Activated CD8-positive, alpha-beta memory T cell treated with anti-CD3 and anti-CD28 coated beads, Interleukin-2, amount 10 ng/mL, durations not matched to agents 7 days and 5 days (primary cell): ENCODE measurements at places on chromosomes 11 and 22. TPM values are rescaled to one million over a fixed set of nuclear protein-coding genes. Genes with fewer than 3 reads are reported as not detected.
A peak's percentile ranks its signal among the peaks of the same experiment; 100 is the strongest.

Gene SYT7
- total RNA-seq, result not detected

Gene SIK2
- 7.9 TPM for total RNA-seq

Gene ADAMTS15
- not detected for total RNA-seq

- peaks cover 5% of the 10 kb centered on the region for H3K27me3 ChIP-seq
- no peak for DNase-seq
- no peaks in the 10 kb centered on the region for H3K4me1 ChIP-seq
- no peak overlapping the region for H3K27ac ChIP-seq
- H3K4me3 ChIP-seq, result no peak overlapping the region
- no peaks in the 10 kb centered on the region for H3K36me3 ChIP-seq
Measured at GRCh38 chr22:35568751-35569739, 28.4 kb downstream of the RASD2 start.

DNA sequence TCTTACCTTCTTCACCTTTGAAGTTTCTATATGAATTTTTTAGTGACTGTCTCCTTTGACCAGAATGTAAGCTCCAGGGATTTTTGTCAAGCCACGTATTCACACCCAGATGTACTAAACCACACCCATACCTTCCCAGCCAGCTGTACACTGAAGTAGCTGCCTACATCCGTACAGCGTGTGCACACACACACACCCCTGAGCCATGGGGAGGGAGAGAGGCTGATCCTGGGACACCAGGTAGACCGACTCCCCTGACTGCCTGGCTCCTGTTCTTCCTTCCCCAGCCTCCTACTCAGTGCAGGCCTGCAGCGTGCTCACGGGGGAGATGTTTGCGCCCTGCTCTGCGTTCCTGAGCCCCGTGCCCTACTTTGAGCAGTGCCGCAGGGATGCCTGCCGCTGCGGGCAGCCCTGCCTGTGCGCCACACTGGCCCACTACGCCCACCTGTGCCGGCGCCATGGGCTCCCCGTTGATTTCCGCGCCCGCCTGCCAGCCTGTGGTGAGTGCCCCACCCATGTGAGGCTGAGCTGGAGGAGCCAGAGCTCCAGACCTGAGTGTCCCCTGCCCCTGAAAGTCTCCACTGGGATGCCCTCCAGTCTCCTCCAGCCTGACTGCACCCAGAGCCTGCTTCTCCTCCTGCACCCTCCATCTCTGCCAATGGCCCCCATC lies 25.9 kb downstream of the OTOG start:
- H3K27me3 ChIP-seq, result peaks cover 4% of the 10 kb centered on the region
- no peak for DNase-seq
- no peak overlapping the region for H3K27ac ChIP-seq
- peaks cover 6% of the 10 kb centered on the region for H3K4me1 ChIP-seq
- H3K4me3 ChIP-seq, result no peak overlapping the region
- H3K36me3 ChIP-seq, result no peaks in the 10 kb centered on the region

DNA sequence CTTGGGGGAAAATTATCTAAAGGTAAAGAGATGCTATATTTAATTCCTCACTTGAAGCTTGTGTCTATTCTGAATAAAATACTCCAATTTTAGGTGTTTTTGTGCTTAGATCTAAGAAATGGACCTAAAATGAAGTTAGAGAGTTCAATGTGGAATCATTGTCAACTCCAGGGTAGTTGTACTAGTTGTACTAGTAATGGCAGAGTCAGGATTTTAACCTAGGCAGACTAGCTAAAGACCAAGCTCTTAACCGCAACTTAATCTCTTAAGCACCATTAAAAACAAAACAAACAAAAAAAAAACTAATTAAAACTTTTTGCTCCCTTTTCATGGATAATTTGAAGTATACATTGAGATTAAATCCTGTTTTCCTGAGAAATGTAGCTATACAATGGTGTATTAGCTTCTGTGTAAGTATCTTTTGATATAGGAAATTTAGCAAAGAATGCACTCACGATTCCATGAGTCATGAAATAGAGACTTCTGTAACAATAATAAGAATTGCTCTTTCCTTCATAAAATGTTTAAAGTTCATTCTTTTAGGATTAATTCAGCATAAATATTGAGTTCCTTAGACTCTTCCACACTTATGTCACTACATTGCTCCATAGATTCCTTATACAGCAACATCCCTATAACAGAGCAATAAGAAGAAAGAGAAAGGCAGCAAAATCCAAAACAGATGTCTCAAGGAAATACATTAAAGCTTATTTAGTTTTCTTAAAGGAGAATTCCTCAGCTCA lies 26.5 kb upstream of the SOX6 start:
- H3K4me1 ChIP-seq, result no peaks in the 10 kb centered on the region
- H3K4me3 ChIP-seq, result no peak overlapping the region
- H3K27me3 ChIP-seq, result no peaks in the 10 kb centered on the region
- H3K36me3 ChIP-seq, result no peaks in the 10 kb centered on the region
- no peak for DNase-seq

DNA sequence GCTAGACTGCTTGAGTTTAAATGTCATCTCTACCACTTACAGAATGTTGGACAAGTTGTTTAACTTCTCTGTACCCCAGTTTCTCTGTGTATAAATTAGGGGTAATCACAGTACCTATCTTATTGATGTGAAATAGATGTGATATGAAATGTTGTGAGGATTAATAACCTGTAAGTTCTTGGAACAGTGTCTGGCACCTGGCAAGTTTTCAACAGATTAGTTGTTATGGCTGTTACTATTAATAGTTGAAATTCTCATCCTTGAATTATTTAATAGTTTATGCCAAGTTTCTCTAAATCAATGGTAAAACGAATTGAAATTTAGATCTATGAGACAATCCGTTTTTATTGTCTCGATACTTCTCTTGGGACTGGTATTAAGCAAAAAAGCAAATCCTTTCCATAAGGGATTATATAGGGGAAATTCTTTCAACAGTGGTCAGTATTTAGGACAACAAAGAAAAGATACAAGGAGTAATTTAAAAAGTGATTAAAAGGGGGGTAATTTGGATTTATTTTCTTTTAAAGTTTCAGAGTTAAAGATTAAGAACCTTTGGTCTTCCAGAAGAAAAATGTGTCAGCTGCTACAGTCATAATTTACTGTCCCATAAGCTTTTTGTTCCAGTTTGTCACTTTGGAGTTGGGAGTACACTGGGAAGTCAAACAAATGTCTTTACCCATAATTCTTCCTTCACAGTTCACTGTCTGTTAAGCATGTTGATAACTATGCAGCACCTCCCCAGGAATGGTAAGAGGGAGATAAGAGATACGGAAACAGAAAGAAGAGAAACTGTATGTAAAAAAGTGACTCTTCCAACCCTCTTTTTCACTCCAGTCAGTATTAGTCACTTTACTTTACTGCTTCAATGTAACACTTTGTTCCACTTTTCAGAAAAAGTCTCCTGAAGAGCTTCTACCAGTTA lies 13.2 kb downstream of the PDE3B start:
- H3K36me3 ChIP-seq, result peaks cover 84% of the 10 kb centered on the region
- H3K4me3 ChIP-seq, result no peak overlapping the region
- H3K27ac ChIP-seq, result no peak overlapping the region

GRCh38 chr11:19907008-19907579 lies 194.5 kb downstream of the NAV2 start:
- peaks cover 7% of the 10 kb centered on the region for H3K27me3 ChIP-seq
- no peaks in the 10 kb centered on the region for H3K4me1 ChIP-seq
- no peaks in the 10 kb centered on the region for H3K36me3 ChIP-seq
- no peak overlapping the region for H3K4me3 ChIP-seq
- DNase-seq, result no peak
- H3K27ac ChIP-seq, result no peak overlapping the region

- no peak overlapping the region for H3K27ac ChIP-seq
- no peaks in the 10 kb centered on the region for H3K4me1 ChIP-seq
- no peaks in the 10 kb centered on the region for H3K36me3 ChIP-seq
- H3K27me3 ChIP-seq, result no peaks in the 10 kb centered on the region
- no peak for DNase-seq
Measured at GRCh38 chr11:117514256-117514655, 186.6 kb downstream of the CEP164 start.

DNA sequence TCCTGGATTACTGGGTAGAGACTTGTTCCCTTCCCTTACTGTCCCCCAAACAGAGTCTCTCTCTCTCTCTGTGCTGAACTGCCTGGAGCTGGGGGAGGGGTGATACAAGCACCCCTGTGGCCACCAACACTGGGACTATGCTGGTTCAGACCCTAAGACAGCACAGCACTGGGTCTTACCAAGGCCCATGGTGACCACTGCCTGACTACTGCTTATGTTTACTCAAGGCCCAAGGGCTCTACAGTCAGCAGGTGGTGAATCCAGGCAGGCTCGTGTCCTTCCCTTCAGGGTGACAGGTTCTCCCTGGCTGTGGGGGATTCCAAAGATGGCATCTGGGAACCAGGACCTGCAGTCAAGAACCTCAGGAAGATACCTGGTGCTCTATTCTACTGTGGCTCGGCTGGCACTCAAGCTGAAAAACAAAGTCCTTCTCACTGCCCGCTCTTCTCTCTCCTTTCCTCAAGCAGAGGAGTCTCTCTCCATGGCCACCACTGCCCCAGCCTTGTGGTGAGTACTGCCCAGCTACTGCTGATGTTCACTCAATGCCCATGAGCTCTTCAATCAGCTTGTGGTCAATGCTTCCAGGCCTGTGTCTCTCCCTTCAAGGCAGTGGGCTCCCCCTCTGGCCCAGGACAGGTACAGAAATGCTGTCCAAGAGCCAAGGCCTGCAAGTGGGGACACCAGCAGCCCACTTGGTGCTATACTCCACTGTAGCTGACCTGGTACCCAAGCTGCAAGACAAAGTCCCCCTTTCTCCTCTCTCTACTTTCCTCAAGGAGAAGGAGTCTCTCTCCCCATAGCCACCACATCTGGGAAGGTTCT lies 41.8 kb upstream of the SHANK2 start:
- no peaks in the 10 kb centered on the region for H3K27me3 ChIP-seq
- no peaks in the 10 kb centered on the region for H3K36me3 ChIP-seq
- no peak overlapping the region for H3K4me3 ChIP-seq
- H3K27ac ChIP-seq, result no peak overlapping the region

DNA sequence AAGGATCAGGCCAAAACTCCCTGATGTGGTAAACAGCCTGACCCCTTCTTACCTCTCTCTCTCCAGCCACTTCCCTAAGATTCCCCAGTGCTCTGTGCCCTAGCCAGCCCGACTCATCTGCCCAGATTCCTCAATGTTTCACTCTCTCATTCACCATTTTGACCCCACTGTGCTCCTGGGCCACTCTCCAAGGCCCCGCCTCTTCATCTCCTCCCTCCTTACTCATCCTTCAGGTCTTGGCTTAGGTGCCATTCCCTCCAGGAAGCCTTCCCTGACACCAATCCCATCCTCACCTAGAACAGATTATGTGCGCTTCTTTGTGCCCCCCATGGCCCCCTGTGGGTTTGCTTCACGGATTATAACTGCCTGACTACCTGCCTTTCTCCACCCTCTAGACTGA lies 13.2 kb downstream of the SLC43A3 start:
- H3K4me3 ChIP-seq, result no peak overlapping the region
- H3K27ac ChIP-seq, result no peak overlapping the region
- no peaks in the 10 kb centered on the region for H3K27me3 ChIP-seq
- H3K4me1 ChIP-seq, result peaks cover 25% of the 10 kb centered on the region
- peaks cover 73% of the 10 kb centered on the region for H3K36me3 ChIP-seq

- no peaks in the 10 kb centered on the region for H3K4me1 ChIP-seq
- H3K27me3 ChIP-seq, result no peaks in the 10 kb centered on the region
- no peak overlapping the region for H3K27ac ChIP-seq
- no peaks in the 10 kb centered on the region for H3K36me3 ChIP-seq
Measured at GRCh38 chr11:1478011-1478410, 8.6 kb downstream of the MOB2 start.

DNA sequence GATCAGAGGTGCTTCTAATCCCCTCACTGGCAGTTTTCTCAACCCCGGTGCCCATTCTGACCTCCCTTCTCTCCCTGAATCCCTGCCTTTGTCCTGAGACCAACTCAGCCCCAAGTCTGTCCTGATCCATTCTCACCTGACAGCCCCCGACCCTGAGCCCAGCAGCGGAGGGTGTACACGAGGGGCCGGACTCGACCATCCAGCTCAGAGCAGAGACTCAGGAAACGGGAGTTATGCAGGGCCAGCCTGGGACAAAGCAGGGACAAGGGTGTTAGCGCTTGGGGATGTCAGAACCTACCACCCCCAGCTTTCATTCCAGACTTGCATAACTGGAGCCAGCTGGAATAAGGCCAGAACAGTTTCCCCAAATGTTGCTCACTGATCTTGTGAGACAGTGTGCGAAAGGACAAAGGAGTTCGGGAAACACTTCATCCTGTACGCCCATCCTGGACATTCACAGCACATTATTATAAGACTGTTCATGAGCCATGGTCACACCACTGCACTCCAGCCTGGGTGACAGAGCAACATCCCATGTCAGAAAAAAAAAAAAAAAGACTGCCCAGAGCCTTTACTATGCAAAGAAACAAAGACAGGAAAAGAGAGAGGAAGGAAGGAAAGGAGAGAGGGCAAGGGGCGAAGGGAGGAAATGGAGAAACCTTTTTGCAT lies 3.5 kb upstream of the EEF1G start:
- no peaks in the 10 kb centered on the region for H3K27me3 ChIP-seq
- DNase-seq, result no peak
- H3K4me3 ChIP-seq, result no peak overlapping the region

GRCh38 chr11:11675671-11676181 lies 53.9 kb upstream of the GALNT18 start:
- no peaks in the 10 kb centered on the region for H3K4me1 ChIP-seq
- H3K4me3 ChIP-seq, result no peak overlapping the region
- no peak for DNase-seq
- peaks cover 11% of the 10 kb centered on the region for H3K27me3 ChIP-seq
- H3K27ac ChIP-seq, result no peak overlapping the region

DNA sequence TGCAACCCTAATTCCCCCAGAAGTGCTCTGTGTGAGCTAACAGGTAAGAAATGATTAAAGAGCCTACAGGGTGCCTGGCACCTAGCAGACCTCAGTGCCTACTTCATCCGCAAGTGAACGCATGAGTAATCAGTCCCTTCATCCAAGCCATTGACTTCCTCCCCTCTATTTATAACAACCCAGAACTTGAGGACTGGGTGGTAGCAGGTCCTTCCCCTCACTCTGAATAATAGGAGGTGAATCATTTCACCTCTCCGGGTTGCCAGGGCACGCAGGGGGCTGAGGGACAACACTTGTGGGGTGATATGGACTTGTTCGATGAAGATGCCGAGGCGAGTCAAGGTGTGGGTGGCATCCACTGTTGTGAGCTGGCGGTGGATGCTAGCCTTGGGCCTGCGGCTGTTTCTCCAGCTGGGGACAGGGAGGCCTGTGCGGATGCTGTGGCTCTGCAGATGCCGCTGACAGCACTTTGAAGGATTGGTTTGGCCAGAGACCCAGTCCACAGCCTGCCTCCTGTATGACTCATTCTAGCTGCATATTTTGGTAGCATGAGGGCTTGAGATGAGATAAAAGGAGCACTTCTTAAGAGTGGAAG lies 11.7 kb upstream of the SORL1-AS1 start:
- peak overlapping the region; percentile 91 for H3K27ac ChIP-seq
- peaks cover 87% of the 10 kb centered on the region for H3K4me1 ChIP-seq
- H3K36me3 ChIP-seq, result peaks cover 3% of the 10 kb centered on the region
- H3K4me3 ChIP-seq, result peak overlapping the region; percentile 27
- peak; percentile 88 for DNase-seq
- no peaks in the 10 kb centered on the region for H3K27me3 ChIP-seq

DNA sequence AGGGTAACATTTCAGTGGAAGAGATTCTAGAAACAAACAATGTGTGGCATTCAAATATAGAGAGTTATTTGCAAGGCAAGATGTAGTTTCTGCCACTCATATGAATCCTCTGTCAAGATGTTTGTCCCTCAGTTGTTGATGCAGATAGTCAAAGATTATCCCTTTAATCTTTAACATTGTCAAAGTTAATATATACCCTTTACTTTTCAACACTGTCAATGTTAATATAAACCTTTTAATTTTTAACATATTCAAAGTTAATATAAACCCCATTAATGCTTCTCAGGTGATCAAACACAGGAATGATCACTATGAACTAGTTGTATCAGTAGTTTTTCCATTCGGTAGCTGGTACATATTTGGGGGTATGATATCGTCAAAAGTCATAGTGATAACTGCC lies 51.9 kb upstream of the PICALM start:
- no peaks in the 10 kb centered on the region for H3K27me3 ChIP-seq
- no peak for DNase-seq
- H3K4me1 ChIP-seq, result peaks cover 38% of the 10 kb centered on the region
- no peak overlapping the region for H3K27ac ChIP-seq
- H3K4me3 ChIP-seq, result no peak overlapping the region
- H3K36me3 ChIP-seq, result peaks cover 7% of the 10 kb centered on the region
